Fibroblast of upper back skin (primary cell): ENCODE measurements at places on chromosomes 16 and 17.

GRCh38 chr17:70405492-70406220 is 236.3 kb downstream of the KCNJ2 start:
- DNase-seq: peak; percentile 97

- DNase-seq: peak; percentile 14
Observed at GRCh38 chr17:28811651-28812090, 30.9 kb downstream of the FAM222B start.

- no peak for DNase-seq
Observed at GRCh38 chr16:84507011-84507982, 2.8 kb upstream of the MEAK7 start.

GRCh38 chr16:78050734-78051400 is 28.5 kb downstream of the CLEC3A start:
- DNase-seq: no peak

- DNase-seq: peak; percentile 23
Observed at GRCh38 chr17:69287168-69287567, 39.8 kb downstream of the ABCA5 start.

GRCh38 chr16:12529582-12529981 is 274.1 kb downstream of the CPPED1 start:
- DNase-seq: no peak

DNA sequence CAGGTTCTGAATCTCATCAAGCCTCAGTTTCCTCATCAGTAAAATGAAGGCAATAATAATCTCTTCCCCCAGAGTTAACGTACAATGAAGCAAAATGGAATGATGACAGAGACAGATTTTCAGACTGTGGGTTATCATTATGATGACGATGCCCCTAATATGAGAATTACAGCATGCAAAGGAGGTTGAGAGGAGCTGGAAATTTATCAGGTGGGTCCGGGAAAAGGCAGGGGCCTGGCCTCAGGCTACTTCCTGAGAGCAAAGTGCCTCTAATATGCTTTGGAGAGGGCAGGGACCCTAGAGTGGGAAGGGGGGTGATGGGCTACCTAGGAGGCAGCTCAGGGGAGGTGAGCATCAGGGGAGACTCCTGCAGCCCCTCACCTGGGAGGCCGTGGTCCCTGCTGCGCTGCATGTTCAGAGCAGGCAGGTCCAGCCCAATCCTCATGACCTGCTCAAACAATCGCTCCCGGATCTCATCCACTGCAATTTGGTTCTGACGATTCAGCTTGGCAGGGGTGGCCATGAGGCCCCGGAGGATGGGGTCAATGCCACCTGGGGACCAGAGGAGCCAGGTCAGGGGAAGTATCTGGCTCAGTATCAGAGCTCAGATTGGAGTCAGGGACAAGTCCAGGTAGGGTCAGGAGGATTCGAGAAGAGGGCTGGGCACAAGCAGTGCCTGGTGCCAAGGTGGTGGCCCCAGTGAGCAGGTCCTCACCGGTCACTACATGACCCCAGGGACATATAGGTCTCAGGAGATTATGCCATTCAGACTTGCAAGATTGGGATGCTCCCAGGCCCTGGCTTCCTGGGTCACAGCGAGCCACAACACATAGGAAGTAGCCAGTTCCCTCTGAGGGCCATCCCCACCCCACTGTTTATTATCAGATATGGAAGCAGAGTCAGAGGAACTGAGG is 8.1 kb downstream of the MPO start:
- DNase-seq: no peak

DNA sequence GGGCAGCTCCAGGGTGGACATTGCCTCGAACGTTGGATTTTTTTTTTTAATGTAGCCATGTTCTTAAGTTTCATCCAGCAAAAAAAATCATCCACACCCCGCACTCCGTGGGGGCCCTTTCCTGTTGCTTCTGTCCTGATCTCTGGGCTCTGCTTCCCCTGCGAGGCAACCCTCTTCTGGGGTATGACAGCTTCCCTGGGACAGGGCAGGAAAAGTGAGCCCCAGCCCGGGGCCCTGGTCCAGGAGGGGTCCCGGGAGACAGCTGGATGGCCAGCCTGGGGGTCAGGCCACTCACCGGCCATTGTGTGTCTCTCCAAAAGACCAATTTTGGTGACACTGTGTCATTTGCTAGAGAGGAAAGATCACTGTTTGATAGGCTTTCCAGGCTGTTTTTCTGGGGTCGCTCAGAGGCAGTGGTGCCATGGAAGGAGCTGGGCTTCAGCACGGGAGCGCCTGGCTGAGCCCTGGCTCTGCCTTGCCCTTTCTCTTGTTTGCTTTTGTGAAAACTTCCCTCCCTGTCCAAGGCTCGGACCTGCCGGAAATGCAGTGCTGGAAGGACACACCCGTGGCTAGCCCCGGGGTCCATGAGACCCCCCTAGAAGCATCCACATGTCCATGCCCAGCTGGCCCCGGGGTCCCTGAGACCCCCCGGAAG is 41.0 kb upstream of the CHMP6 start:
- DNase-seq: no peak

DNA sequence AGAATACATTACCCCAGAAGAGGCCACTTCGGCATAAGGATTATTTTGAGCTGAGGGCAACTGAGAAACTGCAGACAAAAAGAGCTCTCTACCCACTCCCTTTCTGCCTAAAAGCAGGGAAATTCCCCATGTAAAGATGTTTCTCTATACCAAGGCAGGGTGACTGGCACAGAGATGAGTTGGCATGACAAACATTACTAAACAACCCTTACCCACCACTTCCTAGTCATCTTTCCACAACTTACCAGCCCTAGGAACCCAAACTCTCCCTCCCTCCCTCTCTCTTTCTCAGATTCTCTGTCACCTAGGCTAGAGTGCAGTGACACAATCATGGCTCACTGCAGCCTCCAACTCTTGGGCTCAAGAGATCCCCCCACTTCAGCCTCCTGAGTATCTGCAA is 68.6 kb downstream of the EMP2 start:
- no peak for DNase-seq

GRCh38 chr16:89944773-89945172 is 3.8 kb upstream of the DEF8 start:
- no peak for DNase-seq

GRCh38 chr17:66777689-66778225 is 57.2 kb upstream of the CACNG5 start:
- peak; percentile 60 for DNase-seq

- no peak for DNase-seq
Observed at GRCh38 chr16:80710918-80711317, 93.5 kb downstream of the CDYL2 start.

DNA sequence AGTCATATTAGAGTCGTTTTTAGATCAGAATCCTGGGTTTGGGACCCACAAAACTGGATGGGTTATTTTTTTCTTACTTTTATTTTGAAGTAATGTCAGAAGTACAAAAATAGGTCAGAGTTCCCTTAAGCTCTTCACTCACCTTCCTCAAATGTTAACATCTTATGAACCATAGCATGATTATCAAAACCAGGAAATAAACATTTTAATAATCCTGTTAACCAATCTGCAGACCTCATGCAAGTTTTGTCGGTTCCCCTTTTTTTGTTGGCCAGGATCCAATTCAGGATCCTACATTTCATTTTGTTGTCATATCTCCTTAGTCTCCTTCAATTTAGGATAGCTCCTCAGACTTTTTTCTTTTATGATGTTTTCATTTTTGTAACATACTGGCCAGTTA is 162.0 kb downstream of the CHD9 start:
- DNase-seq: no peak

DNA sequence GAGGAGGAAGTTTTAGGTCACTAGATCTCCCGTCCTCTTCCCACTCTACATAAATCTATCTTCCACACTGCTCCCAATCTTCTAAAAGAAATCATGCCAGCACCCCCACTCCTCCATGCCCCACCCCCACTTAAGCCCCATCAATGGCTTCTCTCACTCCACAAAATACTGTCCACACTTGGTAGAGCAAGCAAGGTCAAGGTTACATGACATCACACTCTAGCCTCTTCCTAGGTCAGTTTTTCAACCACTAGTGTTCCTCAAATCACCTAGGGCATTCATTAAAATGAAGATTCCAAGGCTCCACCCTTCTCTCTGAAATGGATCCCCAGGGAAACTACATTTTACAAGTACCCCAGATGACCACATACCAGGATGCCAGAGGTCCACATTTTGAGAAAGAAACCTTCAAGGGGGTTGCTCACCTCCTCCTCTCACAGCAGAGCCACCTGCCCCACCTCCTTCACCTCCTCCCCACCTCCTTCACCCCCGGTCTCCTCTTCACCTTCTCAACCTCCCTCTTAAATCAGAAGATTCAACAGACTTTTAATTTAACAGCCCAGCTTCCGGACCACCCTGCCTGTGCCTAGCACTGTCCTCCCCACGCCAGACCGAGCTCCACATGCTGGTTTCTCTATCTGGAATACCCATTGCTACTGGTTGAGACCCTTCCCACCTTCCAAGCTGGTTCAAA is 3.2 kb downstream of the AMFR start:
- no peak for DNase-seq

GRCh38 chr17:50347117-50347893 is 1.4 kb downstream of the XYLT2 start:
- no peak for DNase-seq

- DNase-seq: no peak
Observed at GRCh38 chr16:73433731-73434307, 385.9 kb upstream of the ZFHX3 start.

DNA sequence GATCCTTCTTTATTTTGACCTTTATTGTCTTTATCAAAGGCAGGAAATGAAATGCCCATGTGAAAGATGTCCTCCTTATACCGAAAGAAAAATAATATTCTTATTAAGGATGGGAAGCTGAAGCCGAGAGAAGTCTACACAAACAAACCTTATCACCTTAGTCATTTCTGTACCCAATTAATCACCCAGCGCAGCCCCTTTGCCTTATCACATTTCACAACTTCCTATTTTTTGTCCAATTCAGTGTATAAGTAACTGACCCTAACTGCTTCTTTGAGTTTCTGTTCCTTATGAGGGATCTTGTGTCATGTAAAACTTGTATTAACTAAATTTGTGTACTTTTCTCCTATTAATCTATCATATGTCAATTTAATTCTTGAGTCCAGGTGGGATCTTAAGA is 16.4 kb upstream of the CCL23 start:
- DNase-seq: no peak

DNA sequence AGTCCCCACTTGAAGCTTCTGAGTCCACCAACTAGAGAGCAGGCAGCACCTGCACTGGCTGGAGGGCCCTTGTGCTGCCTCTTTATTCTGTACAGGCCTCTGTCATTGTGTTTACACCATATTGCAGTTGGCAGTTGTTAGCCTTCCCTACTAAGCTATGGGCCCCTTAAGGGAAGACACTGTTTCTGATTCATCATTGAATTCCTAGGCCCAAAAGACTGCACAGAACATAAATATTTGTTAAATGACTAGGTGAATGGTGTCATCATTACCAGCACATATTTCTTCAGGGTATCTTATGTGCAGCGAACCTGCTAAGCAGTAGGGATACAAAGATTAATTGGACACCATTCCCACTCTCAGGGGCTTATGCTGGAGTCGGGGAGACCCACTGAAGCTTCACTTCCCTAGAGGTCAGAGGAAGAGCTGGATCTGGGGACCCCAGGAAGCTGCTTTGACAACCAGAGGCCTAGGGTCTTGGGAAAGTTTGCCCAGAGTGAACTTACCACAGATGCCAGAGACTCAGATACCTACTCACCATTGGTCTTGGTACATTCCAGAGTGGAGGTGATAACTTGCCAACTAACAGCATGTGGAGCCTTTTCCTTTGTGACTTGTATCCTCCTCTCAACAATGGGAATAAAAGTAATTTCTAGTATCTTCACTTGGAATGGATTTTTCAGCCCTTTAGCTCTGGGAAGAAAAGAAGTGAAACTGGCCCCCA is 28.7 kb upstream of the DDX52 start:
- peak; percentile 93 for DNase-seq

DNA sequence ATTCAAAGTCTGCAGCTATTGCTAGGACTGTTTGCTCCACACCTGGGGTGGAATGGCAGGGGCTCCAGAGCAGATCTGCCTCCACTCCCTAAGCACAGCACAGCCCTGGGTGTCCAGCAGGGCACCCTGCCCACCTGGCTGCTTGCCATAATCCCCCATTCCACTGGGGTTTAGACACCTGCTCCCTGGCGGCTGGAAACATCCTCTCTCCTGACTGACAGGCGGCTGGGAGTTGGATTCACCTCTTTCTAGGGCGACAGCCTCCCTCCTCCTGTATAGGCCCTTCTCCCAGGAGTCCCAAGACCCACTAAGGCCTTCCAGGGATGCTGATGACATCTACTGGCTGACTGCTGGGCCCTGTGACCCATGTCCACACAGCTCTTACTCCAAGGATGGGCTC is 18.0 kb downstream of the HDAC5 start:
- DNase-seq: no peak
